ENCODE measurements at places on chromosomes 2 and 18.

DNA sequence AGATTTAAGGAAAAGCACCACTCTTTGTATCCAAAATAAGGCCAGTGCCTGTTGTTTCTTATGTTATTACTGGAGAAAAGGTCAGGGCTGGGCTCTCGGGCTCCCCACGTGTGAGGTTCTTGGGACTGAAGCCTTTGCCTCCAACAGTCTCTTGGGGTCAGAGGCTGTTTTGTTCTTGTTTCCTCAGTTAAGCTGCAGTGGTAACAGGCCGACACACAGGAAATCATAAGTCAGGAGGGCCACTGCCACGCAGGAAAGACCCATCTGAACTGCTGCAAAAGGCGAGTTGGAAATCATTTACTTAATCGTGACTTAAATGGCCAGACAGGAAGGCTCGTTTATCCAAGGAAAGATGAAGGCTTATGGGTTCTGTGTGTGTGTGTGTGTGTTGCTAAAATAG lies 30.3 kb upstream of the IL37 start:
- peak; percentile 48 for DNase-seq

- no peak for DNase-seq
Measured at GRCh38 chr2:52613064-52613463, 1154.5 kb upstream of the CHAC2 start.

DNA sequence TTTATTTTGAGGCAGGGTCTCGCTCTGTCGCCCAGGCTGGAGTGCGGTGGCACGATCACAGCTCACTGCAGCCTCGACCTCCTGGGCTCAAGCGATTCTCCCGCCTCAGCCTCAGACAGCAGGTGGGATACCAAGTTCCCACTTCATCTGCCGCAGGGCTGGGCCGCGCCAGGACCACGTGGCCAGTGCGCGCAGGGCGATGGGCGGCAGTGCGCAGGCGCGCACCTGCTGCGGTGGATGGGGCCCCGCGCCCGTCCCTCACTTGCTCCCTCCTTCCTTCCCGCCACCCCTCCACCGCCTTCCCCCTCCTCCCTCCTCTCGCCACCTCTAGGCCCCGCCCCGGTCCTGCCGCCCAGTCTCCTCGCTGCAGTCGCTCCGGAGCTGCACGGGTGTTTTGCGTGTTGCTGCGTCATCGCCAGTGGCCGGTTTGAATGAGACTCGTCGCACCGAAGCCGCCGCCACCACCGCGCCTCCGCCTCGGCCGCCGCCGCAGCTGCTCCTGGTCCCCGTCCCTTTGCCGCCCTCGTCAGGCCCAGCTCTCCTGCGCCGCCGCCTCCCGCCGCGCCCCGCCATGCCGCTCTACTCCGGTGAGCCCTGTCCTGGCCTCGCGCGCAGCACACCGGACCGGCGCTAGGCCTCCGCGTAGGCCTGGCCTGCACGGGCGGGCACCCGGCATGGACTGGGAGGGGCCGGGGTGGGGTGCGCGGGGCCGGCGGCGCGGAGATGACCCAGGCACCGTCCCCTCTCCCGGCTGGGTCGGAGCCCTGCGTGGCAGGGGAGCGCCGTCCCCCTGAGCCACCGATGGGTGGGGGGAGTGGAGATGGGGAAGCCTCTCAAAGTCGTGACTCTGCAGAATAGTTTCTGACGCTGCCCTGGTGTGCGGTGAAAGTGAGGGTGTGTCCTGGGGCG lies at the start of gene USP14:
USP14 (plus strand) TSS at position 430 of the 909 bp plus-strand sequence; CDS start at position 572, 142 bp downstream.
- DNase-seq: peak; percentile 95

- DNase-seq: no peak
Measured at GRCh38 chr2:86064006-86064405, 41.7 kb downstream of the POLR1A start.

- DNase-seq: no peak
Measured at GRCh38 chr2:180015951-180016709, 9.0 kb upstream of the CWC22 start.

GRCh38 chr2:79750321-79750720 lies 237.5 kb downstream of the CTNNA2 start:
- no peak for DNase-seq

- peak; percentile 18 for DNase-seq
Measured at GRCh38 chr2:241858206-241859016, at the start of gene PDCD1. PDCD1 (minus strand) TSS chr2:241858894; CDS start chr2:241858838, 56 bp downstream.

DNA sequence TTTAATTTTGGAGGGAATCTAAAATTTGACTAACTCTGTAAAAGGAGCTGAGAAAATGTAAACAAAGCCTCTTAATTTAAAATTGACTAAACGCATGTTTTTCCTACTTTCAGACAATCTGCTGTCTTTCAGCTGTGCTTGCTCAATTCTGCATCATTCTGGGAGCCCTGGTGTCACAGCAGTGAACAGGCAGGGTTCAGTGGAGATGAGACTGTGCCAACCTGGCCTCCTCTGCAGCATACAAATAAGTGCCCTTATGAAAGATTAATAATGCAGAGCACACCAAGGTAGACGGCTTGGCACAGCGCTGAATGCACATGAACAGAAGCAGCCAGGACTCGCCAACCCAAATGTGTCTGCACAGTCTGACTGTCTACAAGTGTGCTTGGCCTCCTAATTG lies 222.0 kb upstream of the CHAC2 start:
- no peak for DNase-seq

DNA sequence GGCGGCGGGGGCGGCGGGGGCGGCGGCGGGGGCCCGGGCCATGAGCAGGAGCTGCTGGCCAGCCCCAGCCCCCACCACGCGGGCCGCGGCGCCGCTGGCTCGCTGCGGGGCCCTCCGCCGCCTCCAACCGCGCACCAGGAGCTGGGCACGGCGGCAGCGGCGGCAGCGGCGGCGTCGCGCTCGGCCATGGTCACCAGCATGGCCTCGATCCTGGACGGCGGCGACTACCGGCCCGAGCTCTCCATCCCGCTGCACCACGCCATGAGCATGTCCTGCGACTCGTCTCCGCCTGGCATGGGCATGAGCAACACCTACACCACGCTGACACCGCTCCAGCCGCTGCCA lies 644 bp downstream of the ONECUT2 start:
- DNase-seq: no peak

- no peak for DNase-seq
Measured at GRCh38 chr2:205787761-205788160, 105.5 kb downstream of the NRP2 start.

- peak; percentile 2 for DNase-seq
Measured at GRCh38 chr18:46632401-46633071, 24.5 kb downstream of the LOXHD1 start.

DNA sequence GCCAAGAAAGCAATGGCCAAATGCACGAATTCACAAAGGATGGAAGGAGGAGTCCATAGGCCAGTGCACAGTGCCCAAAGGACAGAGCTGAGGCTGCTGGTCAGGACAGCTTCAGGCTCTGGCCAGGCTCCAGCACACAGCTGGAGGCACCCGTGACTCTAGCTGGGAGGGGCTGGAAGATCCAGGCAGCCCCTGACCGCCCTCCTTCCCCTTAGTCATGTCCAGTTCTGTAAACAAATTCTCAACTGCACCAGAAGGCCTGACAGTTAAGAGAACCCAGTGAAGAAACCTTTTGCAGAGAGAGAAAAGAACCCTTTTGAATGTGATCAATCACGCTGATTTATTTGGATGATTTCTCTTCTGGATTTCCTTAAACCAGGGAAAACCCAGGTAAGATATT lies 7.7 kb upstream of the YWHAQ start:
- peak; percentile 13 for DNase-seq

DNA sequence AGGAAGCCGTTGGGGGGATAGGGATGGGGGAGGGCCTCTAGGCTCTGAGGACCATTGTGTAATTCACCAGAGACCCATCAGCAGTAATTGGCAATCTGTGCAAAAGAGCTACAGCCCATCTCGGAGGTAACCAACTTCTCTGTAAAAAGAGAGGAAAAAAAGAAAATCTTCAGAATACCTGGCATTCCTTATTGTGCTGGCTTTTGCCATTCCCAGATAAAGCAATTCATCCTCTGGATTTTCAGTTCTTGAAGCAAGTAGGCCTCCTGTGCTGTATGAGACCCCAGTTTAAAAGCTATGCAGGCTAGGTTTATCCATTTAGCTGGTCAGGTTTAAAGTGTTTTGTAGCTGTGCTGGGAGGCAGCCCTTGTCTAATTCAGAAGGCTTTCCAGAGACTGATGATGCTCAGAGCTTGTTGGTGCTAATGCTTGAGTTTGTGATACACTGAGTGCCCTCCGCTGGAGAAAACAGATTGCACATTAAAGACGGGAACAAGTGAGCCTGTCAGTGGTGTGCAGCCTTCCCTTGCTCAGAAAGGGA lies at the start of gene LRRTM4:
LRRTM4 (minus strand) TSS at position 446 of the 540 bp plus-strand sequence.
- DNase-seq: no peak

DNA sequence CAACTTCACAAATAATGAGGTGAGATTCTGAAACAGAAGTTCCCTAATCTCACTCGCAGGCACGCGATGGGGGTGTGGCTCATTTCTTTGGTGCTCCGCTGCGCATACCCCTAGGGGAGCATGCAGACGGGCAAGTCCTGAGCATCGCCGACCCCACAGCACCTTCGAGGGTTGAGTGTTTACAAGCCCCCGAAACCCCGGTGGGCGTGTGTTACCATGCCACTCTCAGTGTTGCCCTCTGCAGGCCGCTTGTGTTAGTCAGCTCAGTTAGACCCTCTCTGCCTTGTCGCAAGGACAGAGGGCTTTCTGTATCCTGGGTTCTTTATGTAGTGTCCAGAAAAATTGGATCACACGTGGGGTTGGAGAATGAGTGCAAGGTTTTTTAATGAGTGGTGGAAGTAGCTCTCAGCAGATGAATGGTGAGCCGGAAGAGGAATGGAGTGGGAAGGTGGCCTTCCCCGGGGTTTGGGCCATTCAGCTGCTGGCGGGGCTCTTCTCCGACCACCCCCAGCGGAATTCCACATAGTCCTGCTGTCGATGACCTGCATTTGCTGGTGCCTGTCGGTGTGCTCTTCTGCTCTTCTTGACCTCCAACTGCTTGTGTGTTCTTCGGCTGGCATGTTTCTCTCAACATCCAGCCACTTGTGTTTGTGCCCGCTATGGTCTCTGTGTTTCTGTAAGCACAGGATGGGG lies 191.3 kb downstream of the RPRM start:
- DNase-seq: no peak

- DNase-seq: no peak
Measured at GRCh38 chr2:15986068-15986560, 45.8 kb downstream of the MYCN start.

GRCh38 chr2:62116983-62117382 lies 78.9 kb upstream of the B3GNT2 start:
- DNase-seq: no peak

DNA sequence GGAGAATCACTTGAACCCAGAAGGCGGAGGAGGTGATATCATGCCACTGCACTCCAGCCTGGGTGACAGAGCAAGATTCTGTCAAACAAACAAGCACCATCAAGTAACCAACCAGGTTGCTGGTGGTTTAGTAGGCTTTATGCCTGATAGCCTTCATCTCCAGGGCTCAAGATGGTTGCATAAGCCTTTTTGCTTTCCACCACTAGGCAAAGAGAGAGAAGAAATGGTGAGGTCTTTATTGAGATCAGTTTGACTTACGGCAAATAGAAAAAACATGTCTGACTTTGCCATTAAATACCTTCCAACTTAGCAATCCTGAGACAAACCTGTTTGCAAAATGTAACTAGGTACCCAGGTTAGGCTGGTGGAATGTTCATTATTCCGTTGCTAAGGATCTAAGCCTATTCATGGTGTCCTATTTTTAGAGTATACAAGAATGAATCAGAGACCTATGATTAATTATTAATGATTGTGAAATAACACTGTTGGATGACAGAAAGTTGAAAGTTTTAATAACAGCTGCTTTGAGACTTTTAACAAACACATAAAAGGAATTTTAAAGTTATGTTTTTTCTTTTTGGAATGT lies 53.5 kb upstream of the SLC38A11 start:
- DNase-seq: no peak

- DNase-seq: no peak
Measured at GRCh38 chr2:196404276-196404675, 232.9 kb upstream of the STK17B start.

- peak; percentile 94 for DNase-seq
Measured at GRCh38 chr2:205712508-205712907, 30.2 kb downstream of the NRP2 start.

GRCh38 chr18:48623468-48624235 lies 84.8 kb downstream of the CTIF start:
- no peak for DNase-seq

GRCh38 chr2:54772110-54772509 lies 48.6 kb downstream of the EML6 start:
- DNase-seq: no peak

GRCh38 chr2:49940626-49941025 lies 786.3 kb upstream of the FSHR start:
- peak; percentile 9 for DNase-seq

DNA sequence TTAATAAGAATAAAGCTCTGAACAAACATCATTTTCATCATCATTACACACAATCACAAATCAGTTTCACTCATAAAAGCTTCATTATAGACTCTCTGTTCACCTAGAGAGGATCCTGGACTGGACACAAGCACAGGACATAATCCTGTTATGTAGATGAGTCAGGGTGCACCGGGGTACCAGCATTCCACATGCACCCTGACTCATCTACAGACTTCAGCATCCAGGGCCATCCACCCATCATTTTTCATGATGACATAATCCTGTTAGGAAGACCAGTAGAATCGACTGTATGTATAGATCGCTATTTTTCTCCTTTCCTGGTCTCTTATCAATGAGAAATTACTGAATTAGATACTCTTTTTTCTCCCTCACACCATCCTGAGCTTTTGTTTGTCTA lies 73.7 kb upstream of the PIK3C3 start:
- no peak for DNase-seq

DNA sequence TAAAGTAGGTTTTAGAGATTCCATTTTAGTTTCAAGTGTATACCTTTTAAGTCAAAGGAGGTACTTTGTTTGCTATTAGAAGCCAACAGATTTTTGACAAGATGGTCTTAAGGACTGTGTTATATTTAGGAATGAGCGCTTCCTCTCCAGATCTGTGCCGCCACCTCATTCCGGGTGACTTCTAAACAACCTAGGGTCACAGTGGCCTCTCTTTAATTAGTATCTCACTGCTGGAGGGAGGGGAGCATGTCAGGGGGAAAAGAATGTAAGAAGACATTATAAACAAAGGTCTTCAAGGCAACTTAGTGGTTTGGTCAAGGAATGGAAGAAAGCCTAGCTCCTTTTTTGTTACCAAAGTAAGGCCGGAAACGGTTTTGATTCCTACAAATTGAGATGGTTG lies 67.0 kb downstream of the RBMS1 start:
- DNase-seq: no peak

- no peak for DNase-seq
Measured at GRCh38 chr2:179768765-179769164, 92.6 kb downstream of the ZNF385B start.

- DNase-seq: peak; percentile 0
Measured at GRCh38 chr2:240135706-240136012, 446 bp downstream of the COPS9 start.
